B cell (primary cell): ENCODE measurements at places on chromosomes 4 and X. TPM values are rescaled to one million over a fixed set of nuclear protein-coding genes. Genes with fewer than 3 reads are reported as not detected.

Gene CTAG2
- polyA plus RNA-seq: not detected in 2 replicates

DNA sequence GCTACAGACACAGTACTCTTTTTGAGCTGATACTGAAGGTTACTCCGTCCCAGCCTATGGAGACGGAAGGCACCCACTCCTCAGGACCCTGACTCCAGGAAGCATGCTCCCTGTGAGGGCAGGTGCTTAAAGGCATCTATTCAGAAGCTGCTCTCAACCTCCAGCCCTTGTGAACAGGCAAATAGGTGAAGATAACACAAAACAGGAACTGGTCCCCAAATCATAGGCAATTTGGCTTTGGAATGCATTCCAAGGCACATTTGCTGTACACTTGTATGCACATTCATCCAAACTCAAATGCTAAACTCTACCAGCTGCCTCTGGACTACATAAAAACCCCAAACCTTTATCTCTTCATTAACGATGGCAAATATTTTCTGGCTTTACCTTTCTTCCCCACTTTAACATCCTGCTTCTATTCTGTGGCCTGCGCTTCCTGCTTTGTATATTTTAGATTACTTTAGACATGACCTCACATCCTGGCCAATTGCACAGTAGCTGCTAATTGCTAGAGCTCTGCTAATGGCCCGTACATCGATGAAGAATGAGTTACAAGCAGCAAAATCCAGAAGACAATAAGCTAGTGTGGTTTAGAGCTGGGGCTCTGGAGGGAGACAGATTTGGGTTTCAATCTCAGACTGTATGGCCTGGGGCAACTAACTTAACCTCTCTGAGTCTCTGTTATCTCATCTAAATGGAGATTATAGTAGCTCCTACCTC, 3.2 kb downstream of the SEL1L3 start:
- DNase-seq: peak; percentile 76

Gene IL1RAPL1
- polyA plus RNA-seq: not detected in 2 replicates

Gene EDA2R
- polyA plus RNA-seq: 0.16 and 0.49 TPM in 2 replicates

DNA sequence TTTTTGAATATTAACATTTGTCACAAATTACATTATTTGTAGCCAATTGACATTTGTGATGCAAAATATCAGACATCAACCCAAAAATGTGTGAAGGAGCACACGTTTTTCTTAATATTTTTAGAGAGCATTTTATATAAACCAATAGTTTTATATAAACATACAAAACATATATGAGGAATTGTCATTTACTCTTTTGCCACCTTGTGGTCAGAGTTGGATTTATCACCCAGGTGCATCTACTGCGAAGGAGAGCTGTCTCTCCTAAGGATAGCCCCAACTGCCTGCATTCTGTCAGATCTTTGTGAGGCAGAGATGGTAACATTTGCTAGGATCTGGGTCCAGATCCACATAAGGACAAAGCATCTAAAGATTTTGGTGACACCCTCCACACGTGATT, 2.5 kb upstream of the USP27X start:
- peak; percentile 55 for DNase-seq

Gene AKAP14
- polyA plus RNA-seq: not detected in 2 replicates

Gene SHOX
- polyA plus RNA-seq: not detected in 2 replicates

Gene SPACA5
- not detected in 2 replicates for polyA plus RNA-seq

Gene AMOT
- polyA plus RNA-seq: 0.91 and 1.2 TPM in 2 replicates

DNA sequence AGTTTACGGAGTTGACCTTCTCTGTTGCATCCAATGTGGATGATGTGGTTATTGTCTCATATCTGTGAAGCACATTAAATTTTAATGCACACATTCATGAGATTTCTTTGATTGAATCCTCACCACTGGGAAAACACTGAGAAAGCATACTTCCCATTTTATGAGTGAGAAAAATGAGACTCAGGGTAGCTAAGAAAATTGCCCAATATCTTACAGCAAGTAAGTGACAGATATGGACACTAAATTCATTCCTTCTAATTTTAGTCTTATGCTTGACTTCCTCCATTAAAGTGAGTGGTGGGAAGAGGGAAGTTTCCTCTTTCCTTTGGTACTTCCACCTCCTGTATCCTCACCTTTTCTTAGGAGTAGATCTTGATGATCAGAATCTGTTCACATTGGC, 504.8 kb upstream of the BOD1L1 start:
- no peak for DNase-seq

Gene GAGE12E
- not detected in 2 replicates for polyA plus RNA-seq

- no peak for DNase-seq
Measured at GRCh38 chrX:42696536-42697124, 81.3 kb downstream of the PPP1R2C start.

DNA sequence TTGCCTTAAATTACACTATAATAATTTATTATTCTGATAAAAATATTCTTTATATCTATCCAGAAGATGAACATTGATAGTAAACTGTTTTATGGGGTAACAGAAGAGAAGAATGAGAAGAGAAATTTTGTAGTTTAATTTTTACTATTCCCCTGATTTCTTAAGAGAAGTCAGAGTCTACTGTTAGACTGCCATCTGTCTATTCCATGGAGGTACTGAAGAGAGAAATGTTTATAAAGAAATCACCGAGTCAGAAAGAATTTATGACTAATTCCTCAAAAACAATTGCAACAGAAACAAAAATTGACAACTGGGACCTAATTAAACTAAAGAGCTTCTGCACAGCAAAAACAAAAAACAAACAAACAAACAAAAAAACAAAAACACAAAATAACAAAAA, 149.9 kb downstream of the FGF16 start:
- DNase-seq: no peak

- no peak for DNase-seq
Measured at GRCh38 chr4:95129821-95130311, 372.1 kb downstream of the BMPR1B start.

Gene HDAC6
- polyA plus RNA-seq: 125 and 137 TPM in 2 replicates

Gene GLRA3
- 0.06 and 0.30 TPM in 2 replicates for polyA plus RNA-seq

DNA sequence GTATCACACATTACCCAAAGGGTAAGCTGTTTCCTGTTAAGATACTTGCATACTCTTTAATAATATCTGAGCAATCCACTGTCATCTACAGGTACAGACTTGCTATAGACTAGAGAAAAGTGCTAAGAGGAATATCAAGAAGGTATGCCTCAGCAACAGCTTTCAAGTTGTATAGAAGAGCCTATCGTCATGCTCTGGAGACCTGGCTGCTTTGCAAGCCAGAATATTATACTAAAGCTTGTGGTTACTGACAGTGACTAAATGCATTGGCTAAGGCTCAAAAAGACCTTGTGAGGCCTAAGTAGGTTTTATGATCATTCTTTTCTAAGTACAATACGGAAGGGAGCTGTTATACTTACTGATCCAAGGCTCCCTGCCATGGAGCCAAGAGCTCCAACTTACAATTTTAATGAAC, 11.3 kb downstream of the LAMP2 start:
- peak; percentile 32 for DNase-seq

DNA sequence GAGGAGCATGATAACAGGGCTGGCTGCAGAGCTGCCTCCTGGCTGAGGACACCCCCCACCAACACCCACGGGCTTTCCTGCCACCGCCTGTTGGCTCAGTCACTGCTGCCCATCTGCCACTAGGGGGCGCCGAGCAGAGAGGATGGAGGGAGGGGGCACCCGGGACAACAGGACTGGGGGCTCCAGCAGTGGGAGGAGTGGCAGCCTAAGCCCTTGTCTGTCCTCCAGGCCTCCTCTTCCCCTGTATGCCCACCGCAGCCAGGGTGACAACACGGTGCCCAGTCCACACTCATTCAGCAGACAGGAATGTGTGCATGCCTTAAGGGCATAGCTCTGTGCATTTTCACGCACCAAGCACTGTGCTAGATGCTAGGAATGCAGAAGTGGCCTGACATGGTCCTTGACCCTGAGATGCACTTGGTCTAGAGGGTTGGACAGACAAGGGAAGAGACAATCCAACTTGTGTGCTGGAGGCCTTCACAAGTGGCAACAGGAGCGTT, 149.9 kb downstream of the AMMECR1 start:
- peak; percentile 38 for DNase-seq

DNA sequence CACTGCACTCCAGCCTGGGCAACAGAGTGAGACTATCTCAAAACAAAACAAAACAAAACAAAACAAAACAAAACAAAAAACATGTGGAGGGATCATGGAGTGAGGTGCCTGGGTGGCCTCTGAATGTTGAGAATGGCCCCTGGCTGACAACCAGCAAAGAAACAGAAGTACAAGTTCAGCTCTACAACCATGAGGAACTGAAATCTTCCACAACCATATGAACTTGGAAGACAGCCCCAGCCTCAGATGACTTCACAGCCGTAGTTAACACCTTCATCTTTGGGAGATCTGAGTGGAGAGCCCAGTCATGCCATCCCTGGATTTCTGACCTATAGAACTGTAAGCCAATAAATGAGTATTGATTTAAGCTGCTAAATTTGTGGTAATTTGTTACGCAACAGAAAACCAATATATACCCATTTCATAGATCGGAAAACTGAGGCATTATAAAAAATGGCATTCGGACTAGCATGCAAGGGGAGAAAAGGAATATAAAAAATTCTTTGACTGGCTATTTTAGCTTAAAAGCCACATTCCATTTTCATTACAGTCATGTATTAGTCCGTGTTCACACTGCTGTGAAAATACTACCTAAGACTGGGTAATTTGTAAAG, 138.7 kb upstream of the RAPGEF2 start:
- no peak for DNase-seq

DNA sequence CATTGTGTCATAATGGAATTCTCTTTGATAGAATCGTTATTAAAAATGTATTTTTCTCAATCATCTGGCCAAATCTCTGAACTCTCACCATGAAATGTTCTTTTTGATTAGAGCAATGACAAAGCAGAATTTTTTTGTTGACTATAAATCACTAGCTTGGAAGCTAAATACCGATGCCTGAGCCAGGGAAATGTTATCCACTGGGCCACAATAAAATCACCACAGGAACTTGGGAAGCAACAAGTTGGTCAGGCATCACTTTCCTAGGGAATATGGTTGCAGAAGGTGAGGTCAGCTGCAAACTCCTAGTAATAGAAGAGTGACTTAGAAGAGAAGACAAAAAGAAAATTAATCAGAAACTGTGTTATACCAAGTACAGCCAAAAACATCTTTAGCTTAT, 60.6 kb upstream of the CFAP47 start:
- DNase-seq: no peak

- DNase-seq: no peak
Measured at GRCh38 chr4:120355881-120356280, 289.2 kb upstream of the MAD2L1 start.

GRCh38 chrX:32572644-32573043, 638.7 kb downstream of the DMD start:
- DNase-seq: no peak

- no peak for DNase-seq
Measured at GRCh38 chrX:22365460-22365859, 92.7 kb downstream of the CBLL2 start.

DNA sequence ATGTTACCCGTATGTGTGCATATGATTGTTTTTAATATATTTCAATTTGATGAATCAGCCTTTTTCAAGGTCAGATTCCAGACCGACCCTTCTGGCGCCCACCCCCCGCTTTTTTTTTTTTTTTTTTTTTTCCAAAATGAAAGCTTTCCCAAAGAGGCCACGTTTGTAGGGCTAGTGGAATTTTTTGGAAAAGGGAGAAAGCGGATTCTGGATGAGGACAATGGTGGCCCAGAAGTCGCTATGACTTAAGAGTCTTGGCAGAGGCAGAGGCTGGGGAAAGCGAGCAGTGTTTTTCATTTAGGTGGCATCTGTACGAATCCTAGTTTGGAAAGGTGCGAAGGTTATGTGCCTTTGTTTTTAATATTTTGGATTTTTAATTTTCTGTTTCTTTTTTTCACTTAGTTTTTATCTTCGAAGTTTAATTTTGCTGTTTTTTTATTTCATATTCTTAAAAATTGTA, 14.6 kb downstream of the NDUFB11 start:
- DNase-seq: no peak

GRCh38 chrX:98956014-98956413, 1454.1 kb downstream of the PCDH19 start:
- no peak for DNase-seq

DNA sequence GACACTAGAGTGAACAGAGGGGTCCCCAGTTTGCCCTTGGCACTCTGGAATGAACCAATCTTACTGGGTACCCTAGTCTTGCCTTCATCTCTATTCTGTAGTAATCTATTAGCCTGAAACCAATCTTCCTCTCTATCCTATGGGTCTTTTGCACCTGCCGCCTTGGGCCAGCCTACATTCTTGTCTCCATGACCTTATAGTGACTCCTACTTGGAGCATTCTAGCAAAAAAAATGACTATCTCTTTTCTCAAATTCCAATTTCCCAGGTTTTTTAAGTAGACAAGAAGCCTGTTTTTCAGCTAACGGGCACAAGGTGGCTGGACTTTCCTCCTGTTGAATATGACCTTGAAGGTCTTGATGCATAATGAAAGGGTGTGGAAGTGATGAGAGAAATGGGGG, 568.7 kb downstream of the TRAM1L1 start:
- no peak for DNase-seq

GRCh38 chrX:53073115-53073586, 9.0 kb upstream of the TSPYL2 start:
- DNase-seq: no peak

GRCh38 chr4:151013491-151013890, 1.6 kb downstream of the LRBA start:
- no peak for DNase-seq

Gene NEUROG2
- polyA plus RNA-seq: not detected in 2 replicates

Gene PHKA1
- 0.07 and 0.09 TPM in 2 replicates for polyA plus RNA-seq

Gene SULT1E1
- polyA plus RNA-seq: not detected in 2 replicates

DNA sequence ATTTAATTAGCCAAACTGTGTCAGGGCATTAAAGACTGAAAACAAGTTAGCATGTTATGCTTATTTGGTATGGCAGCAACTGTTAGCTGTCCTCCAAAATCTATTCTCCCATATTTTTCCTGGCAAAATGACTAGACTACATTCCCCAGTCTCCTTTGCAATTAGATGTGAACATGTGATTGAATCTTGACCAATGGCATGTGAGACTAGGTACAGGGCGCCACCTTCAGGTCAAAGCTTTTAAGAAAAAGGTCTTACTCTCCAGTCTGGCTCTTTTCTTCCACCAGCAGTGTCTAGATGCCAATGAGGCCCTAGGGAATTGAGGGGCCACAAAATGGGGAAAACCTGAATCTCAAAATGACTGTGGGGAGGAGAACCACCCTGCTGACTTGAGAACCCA, 408.2 kb downstream of the SMARCA1 start:
- DNase-seq: no peak

GRCh38 chr4:183256756-183257385, 63.2 kb downstream of the CLDN22 start:
- peak; percentile 27 for DNase-seq

GRCh38 chr4:2816401-2816954, 23.6 kb downstream of the SH3BP2 start:
- DNase-seq: no peak
